Stimulated activated CD4-positive, alpha-beta T cell treated with anti-CD3 and anti-CD28 coated beads, Interleukin-1b, Interleukin-23, amount 100 ng/mL, for 48 hours (primary cell): ENCODE measurements at places on chromosomes 7 and 10.

- DNase-seq: no peak
Measured at GRCh38 chr7:94344826-94345225, 49.9 kb upstream of the COL1A2 start.

DNA sequence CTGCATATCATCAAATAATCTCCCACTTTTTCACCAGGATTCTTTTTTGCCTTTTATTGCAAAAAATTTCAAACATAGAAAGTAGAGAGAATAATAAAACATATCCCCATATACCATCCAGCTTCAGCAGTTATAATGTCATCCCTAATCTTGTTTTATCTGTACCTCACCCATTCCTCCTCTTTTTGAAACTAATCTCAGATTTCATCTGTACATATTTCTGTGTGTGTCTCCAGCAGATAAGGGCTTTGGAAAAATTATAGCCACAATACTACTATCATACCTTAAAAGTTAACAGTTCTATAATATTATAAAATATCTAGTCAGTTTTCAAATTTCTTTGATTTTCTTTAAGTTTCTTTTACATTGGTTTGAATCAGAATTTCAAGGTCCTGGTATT, 7.6 kb upstream of the ENTPD1 start:
- no peak for DNase-seq

DNA sequence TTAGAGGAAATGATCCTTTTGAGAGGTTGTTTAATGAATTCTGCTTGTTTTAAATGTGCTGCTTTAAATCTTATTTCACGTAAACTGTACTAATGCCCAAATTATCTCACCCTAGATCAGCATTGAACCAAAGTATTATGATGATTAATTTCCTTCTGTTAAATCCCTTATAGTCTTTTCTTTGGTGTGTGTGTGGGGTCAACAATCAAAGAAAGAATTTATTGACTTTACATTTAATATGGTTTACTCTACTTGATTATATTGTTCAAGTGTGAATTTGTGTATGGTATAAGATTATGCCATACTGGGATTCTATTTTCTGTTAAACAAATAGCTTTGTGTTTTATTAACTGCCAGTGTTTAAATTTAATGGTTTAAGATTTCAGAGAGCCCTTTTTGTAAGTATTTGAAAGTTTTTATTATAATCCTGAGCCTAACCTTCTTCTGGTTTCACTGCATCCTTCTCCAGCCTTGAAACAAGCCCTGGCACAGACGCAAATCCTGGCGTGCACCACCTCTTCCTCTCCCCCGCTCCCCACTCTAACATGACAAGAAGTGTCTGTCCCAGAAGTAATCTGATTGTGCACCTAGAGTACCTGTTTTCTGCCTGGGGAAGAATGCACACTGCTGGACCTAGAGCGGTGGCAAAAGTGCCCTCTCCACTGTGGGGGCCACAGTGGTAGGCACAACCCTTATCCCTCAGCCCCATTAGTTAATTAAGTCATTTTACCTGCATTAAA, 70.6 kb downstream of the KAT6B start:
- DNase-seq: no peak

GRCh38 chr10:88234297-88234696, 348.8 kb downstream of the RNLS start:
- no peak for DNase-seq

DNA sequence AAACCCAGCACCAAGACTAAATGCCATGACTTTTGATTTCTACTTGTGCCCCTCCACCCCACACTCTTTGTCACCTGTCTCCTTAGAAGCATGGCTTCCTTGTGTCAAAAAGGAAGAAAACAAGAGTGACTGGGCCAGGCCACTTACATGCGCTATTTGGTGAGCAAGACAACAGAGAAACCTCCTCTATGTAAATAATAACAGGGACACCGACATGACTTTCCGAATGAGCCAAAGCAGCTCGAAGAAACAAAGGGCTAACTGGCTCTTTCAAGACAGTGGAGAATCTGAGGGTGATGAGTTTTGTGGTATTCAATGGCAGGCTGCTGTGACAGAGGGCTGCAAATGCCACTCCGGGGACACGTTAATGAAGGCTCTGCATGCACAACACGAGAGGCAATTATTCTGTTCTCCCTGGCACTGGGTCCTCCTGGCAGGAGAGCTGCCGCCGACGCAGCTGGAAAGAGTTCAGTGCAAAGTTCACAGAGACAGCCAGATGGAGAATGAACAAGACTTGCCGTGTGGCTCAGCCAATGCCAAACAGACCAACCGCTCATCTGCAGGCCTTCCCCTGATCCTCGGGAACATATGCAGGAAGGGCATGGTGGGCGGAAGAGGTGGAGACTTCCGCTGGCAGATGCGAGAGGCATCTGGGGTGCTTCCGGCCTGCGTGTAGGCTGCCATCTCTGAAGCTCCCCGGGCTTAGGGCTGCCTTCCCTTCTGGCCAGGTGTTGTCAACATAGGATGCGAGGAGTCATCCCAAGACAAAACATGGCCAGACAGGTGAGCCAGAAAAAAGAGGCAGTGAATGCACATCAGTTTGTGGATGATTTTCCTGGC, 59.1 kb upstream of the SMNDC1 start:
- DNase-seq: no peak

DNA sequence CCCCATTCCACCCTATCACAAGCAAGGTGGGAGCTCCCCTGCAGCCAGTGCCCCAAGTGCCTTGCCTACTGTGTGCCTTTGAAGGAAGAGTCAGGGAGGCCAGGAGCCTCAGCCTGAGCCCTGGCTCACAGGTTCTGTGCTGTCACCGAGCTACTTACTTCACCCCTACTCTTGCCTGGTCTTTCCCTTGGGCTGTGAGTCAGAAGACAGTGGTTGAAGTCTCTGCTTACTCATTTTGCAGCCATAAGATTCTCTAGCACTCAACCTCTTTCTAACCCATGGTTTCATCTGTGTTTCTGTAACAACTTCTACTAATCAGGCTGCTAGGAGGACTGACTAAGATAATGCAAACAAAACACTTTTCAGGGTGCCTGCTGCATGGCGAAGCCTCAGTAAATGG, 114.5 kb downstream of the PLCE1 start:
- peak; percentile 8 for DNase-seq

GRCh38 chr7:123692471-123692877, 36.8 kb downstream of the LMOD2 start:
- no peak for DNase-seq

DNA sequence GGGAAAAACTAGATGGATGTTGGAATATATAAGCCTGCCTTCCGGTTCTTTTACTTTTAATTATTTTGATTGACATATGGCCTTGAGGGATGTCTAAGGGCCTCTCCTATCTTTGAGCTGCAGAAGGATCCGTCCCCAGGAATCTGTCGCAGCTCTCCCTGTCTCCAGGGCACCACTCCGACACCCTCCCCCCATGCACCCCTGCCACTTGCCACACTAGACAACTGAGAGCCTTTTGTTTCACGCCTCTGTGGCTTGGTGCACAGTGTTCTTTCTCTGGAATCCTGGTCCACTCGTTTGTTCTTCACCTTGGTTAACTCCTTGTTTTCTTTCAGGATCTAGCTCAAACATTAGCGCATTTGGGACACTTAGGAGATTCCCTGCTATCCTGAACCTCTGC, 124.1 kb upstream of the EFCAB10 start:
- no peak for DNase-seq

DNA sequence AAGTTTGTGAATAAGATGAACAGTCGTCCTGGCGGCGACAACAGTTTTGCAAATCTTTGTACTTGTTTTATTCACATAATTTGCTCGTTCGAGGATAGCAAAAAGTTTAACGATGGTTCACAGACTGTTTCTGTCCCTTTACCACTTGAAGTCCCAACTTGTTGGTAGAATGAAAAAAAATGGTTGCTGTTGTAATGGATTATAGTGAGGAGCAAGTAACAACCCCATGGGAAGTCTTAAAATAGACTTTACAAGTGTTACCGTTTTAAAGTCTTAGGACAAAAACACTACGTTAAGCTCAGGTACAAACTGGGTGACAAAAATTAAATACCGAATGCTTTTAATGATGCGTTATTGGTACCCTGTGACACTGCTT, 589 bp downstream of the LSM8 start:
- no peak for DNase-seq

DNA sequence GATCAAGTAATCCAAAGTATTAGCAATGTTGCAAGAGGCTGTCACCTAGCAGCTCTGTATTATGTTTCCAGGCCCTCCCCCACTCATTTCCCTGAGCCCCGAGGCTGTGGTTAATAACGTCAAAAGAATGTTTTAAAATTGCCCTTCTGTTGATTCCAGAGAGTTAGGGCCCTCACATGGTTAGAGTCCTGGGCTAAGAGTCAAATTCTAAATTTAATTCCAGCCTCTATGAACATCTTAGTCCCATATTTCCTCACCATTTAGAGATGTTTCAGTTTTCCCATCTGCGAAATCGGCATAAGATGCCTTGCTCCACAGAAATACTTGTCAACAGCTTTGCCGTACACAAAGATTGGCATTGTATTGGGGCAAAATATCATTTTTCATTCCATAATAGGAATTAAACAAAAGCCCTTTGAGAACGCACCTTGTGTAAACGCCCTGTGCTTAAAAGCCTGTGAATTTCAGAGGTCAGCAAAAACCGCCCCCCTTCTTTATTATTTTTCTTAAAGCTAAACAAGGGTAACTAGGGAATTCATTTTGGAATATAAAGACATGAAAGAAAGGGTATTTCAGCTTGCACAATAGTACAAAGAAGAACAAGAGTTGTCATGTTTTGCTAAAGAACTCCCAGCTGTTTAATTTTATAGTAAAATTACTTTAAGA, 135.8 kb downstream of the ARID5B start:
- DNase-seq: no peak

DNA sequence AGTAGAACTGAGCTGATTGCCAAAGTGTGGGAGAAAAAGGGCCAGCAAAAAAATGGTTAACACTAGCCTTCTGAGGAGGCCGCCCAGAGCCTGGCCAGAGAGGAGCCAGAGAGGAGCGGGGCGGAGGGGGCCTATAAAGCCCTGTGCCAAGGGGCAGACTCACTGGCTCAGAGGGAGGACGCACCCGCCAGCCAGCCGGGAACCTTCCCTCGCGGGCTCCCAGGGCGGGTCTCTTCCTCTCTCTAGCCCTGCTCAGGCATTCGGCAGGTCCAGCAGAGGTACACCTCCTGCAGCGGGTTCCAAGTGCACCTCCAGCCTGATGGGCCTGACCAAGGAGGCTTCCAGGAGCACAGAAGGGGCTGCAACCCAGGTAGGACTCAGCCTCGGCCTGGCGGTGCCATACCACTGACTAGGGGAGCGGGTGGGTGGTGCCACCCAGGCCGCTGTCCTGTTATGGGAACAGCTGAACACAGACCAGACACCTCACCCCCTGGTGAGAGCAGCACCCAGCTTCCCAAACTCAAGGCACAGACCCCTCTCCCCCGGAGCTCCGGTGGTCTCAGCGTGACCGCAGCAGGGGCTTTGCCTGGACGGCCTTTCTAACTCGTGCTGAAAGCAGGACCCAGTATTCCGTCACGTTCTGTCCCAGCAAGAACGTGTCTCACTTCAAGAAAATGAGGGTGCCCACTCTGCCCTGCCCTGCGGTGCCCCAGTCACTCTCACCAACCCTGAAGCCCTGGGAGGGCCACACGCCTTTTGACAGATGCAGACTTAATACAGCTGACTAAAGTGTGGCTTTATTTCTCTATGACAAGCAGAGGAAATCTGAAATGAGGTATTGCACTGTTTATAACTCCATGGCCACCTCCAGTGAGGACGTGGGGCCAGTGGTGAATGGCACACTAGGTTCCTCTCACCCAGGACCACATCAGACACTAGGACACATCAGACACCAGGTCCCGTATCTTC, at the start of gene GPER1:
GPER1 (plus strand) TSS at position 162 of the 969 bp plus-strand sequence. CDS start 3,616 bp downstream, outside the sequence.
- no peak for DNase-seq

DNA sequence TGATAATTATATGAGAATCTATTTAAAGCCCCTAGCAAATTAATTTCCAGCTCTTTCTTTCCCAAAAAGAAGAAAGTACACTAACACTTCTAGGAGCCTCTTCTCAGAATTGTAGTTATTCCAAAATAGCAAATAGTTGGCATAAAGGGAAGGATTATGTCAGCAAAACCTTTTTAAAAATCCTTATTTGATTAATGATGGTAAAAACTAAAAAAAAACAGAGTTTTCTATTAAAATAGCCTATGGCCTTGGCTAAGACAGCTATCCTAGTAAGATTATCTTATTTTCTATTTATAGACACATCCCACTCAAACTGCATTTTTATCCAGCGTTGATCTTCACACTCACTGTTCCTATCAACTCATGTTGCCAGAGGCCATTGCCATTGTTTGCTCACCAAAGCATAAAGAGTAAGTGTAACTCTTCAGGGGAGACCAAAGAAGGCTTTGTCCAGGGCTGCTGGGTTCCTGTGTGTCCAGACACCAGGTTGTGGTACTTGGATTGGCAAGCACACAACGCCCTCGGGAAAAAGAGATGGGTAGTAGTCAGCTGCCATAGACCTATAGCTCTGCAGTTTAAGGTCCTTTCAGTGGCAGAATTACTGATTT, 31.5 kb downstream of the ACTA2 start:
- no peak for DNase-seq

DNA sequence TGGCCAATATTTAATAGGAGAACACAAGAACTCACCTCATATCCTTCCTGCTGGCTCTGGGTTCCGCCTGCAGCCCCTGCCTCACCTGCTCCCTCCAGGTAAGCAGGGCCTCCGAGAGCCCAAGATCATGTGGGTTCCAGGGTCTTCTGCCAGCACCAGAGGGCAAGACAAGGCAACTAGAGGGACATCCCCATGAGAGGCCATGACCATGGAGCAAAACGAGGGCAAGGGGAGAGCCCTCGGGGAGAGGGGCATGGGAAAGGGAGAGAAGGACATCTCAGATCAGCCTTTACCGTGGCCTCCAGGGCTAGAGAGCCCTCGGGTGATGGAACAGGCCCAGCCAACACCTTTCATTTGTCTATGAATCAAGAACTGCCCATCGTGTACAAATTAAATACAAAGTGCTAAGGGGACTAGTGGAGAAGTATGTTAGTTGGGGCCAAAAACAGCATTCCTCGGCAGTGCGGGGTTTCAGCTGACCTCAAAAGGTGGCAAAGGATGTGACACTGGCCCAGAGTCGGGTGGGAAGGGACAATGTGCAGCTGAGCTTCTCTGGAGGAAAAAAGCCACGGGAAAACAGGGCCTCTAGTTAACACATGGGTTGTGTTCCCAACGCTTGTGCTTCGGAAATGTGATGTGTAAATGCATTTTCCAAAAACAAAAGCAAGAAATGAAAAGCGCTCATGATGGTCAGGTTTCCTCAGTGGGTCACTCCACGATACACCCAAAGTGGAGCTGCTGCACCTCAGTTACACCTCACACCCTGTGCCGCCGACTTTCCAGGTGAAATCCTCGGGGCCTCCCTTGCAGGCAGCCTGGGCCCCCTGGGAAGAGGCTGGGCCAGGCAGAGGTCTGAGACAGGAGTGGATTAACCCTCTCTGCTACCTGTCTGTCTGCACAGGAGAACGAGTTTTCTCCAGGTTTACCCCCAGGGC, 2.0 kb downstream of the AOC1 start:
- DNase-seq: no peak
